ENCODE measurements at places on chromosomes 6 and 20.

- no peak for DNase-seq
These were observed 329.7 kb downstream of the CD83 start for GRCh38 chr6:14447240-14447639.

DNA sequence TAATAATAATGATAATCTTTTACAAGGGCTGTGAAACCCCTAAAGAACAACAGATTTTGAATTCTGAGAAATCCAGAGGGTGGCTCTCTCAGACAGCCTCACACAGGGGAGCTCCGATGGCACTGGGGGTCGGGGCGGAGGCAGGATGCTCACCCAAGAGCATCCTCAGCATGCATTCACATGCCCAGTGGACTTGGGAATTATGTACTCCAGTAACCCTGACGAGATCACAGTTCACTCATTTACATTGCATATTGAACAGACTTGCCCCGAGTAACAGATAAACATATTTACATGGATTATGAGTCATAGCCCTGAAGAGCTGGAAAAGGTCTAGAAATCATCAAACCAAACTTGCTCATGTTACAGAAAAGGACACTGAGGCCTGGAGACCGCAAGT, 482.7 kb upstream of the JARID2 start:
- DNase-seq = no peak

DNA sequence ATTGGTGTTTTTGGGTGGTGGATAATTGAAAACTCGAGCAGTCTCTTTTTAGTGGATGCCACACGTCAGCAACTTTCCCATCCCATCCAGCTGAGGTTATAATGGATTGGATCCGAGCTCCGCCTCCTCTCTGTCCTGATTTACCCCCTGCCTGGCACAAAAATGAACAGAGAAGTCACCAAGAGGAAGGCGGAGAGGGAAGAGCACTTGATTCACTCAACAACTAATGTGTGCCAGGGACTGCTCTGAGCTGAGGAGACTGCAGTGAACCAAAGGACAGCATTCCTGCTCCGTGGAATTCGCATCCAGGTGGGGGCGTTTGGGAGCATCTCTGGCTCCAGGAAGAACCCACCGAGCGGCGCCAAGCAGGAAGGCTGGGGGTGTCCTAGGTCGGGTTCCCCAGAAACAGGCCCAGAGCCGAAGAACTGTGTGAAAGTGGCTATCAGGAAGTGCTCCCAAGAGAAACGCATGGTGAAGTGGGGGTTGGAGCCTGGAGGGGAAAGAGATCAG, 95.8 kb upstream of the NAA20 start:
- no peak for DNase-seq

GRCh38 chr6:142686507-142686887, 258.5 kb downstream of the HIVEP2 start:
- no peak for DNase-seq

- DNase-seq = no peak
These were observed 84.0 kb upstream of the ZNF217 start for GRCh38 chr20:53677447-53678314.

DNA sequence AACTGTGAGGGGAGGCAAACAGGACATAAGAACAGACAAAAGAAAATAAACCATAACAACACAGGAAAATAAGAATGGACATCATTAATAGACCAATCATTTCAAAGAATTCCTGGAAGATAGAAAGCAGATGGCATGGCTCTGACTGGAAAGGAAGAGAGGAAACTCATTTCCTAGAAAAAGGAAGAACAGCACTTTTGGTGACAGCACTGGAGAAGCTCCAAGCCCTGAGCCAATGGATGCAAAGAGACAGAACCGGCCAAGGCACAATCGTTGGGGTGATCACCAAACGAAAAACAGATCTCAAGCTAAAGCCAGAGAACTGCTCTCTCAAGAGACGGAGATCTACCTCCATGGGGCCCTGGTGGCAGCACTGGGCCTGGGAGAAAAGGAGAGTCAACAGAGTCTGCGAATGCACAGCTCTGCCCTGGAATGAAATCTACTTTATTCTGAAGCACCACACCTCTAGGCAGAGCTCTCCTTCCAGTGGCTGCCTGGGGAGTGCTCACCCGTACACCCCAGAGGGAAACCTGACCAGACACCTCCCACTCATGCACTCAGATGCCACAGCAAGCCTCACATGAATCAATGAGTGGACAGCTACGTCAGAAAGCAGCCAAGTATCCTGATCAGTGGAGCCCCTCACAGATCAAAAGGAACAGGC, 24.2 kb downstream of the KIAA0319 start:
- DNase-seq = no peak

GRCh38 chr6:6841571-6841970, 253.1 kb downstream of the LY86 start:
- DNase-seq = no peak

GRCh38 chr6:144390886-144391285, 105.8 kb downstream of the UTRN start:
- no peak for DNase-seq

DNA sequence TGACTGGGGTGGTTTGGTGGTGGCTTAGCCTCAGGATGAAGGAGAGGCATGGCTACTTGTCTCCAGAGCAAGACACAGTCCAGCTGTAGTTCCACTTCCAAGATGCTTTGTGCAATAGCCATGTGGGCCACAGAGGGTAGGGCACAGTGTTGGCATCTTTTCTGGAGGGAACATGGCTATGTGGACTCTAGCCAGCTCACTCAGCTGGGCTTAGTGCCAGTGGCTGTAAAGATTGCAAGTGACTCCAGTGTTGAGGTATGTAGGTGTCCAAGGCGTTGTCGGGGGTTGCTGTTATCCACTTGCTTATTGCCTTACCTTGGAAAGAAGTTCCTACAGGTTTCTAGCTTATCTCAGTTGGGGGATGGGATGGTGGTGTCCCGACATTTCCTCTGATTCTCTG, 233.4 kb downstream of the CD109 start:
- DNase-seq = no peak

GRCh38 chr20:62063981-62064769, 1.5 kb downstream of the TAF4 start:
- peak; percentile 72 for DNase-seq

DNA sequence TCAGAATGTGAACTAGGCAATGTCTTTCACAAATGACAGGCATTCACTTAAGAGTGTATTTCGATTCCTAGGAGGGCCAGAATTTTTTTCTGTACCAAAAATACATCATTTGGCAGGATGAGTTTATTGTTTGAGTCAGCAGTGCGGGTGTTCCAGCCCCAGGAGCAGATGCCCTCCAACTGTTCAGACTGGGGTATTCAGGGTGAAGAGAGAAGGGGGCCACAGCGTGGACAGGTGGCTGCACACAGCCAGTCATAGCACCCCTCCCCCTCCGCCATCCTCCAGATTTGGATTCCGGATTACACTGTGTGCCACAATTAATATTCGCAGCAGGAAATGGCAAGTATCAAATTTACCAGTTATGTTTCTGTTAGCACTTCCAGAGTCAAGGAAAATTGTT, 38.6 kb downstream of the RIPOR2 start:
- DNase-seq = no peak

DNA sequence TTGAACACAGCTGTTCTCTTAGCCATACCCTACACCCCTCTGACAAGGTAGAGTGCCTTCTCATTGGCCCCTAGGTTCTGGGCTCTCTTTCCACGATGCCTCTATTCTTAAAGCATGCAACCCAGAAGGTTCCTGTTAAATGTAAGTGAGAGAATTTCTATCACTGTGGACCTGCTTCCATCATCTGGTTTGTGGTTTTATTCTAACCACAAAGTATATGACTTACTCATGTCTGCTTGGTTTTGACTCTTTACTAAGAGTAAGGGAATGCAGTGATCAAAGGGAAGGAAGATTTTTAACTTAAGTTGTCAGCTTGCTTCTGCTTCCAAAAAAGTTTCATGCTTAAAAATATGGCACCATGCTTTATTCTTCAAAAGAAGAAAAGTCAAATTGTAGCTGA, 80.2 kb downstream of the ANKEF1 start:
- DNase-seq = no peak

GRCh38 chr20:6599876-6600735, 167.4 kb upstream of the BMP2 start:
- no peak for DNase-seq

GRCh38 chr6:106510090-106510970, 119.0 kb downstream of the RTN4IP1 start:
- peak; percentile 68 for DNase-seq

DNA sequence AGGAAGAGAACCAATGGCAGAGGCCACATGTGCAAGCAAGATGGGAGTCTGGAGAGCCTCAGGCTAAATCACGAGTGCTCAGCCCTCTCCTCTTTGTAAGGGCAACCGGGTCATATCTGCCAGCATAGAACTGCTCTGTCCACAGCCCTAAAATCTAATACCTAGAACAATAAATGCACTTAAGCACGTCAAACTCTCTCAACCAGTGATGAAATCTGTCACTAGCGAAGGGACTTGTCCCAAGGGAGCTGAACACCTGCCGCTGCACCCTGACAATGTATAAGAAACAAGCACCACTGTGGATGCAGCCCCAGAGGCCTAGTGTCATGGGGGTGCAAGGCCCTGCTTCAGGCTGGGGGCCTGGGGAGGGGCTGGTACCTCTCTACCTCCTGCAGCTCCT, 82.5 kb downstream of the PRL start:
- no peak for DNase-seq

DNA sequence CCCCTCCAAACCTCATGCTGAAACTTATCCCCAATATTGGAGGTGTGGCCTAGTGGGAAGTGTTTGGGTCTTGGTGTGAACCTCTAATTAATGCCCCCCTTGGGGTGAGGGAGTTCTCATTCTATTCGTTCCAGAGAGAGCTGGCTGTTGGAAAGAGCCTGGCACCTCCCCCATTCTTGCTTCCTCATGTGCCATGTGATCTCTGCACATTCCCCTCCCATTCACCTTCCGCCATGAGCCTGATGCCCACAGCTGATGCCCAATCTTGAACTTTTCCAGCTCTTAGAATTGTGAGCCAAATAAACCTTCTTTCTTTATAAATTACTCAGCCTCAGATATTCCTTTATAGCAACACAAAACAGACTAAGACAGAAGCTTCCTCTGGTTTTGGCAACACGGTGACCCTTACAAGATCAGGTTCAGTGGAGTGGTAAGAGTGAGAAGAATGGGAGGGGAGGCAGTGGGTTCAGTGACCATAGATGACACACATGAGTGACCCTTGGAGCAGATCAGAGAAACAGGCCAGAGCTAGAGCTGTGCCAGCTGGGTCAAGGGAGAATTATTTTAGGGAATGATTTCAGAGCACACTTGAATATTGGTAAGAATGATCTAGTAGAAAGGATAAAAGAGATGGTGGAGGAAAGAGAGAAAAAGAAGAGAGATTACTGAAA, 176.4 kb downstream of the LY86 start:
- DNase-seq = no peak

DNA sequence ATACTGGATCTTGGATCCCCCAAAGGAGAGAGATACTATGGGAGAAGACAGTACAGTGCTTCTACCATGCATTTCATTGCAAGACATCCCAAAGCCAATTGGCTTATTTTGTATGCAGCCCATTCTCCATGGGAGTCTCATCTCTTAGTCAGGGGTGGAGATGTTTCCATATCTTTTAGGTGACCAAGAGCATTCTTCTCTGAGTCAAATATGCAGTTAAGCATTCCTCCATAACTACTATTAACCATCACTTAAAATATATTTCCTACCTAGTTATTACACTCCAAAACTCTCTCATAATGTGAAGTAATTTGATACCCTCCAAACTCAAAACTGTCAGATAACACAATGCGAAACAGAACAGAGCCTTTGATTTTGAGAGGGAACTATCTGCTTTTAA, 542.6 kb downstream of the HDGFL1 start:
- no peak for DNase-seq

DNA sequence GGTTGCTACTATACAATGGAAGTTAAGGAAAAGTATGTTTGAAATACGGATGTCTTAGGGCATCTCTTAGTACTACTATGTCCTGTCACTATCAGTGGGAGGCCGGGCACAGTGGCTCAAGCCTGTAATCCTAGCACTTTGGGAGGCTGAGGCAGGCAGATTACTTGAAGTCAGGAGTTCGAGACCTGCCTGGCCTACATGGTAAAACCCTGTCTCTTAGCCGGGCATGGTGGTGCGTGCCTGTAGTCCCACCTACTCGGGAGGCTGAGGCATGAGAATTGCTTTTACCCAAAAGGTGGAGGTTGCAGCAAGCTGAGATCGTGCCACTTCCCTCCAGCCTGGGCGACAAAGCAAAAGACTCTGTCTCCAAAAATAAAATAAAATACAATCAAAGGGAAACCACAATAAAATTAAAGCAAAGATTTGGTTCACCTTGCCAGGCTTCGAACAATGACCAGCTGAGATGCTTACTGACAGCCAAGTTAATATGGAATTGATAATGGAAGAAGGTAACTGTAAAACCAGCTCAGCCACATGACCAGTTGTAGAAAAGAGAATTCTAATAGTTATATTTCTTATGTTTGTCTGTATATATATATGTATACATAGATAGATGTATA, 6.5 kb downstream of the CD24 start:
- no peak for DNase-seq

DNA sequence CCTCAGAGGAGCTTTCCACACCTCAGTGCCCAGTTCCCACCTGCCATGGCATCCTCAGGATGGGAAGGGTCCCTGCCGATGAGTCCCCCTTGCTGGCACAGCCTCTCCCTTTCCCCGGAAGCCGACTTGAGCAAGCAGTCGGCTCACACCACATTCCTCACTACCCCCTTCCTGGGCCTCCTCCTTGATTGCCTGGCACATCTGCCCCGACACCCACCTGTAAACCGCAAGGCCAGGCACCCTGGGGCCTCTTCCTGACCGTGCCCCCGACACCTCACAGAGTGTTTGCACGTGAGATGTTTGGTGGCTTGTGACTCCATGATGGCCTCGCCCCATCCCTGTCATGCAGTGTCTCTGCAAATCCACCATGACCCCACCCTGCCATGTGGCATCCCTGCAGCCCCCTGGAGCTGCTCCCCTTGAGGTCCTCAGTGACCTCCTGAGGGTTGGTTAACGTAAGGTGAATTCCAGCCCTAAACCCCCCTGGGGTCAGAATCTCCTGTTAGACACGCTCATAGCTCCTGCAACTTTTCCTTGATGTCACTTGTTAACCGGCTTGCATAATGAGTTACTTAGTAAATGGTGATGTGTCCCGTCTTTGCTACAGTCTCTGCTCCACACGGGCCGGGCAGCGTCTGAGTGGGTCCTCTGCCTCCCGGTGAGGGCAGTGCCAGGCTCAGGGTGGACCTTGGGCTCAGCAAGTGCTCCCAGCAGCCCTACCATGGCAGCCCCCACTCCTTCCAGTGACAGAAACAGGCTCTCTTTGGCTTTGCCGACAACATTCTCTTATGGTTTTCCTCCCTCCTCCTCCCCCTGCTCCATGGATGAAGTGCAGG, 115.9 kb upstream of the FRMD1 start:
- DNase-seq = peak; percentile 14

DNA sequence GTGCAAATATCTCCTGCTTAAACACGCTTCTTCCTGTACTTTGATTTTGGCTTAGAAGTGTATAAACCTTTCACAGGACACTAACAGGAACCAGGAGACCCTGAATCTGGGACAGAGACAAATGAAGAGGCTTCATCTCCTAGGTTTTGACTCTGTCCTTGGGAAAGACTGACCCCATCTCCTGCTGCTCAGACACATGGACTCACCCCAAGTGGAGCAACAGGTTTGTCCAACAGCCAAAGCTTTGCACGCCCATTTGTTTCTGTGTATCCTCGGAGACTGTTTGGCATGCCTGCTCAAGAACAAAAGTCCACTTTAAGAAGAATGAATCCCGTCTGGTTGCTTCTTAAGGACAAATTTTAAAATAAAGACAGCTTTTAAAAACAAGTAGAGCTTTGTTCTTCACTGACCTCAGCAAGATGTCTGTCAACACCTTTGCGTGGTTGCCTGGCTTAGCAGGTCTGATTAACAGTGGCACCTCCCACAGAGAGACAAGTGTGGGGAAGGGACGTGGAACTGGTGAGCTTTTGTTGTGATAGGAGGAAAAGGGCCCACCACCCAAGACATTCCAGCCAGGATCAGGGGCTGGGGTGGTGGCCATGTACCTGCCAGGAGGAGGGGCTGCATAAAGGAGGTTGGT, 202.6 kb downstream of the SOD2 start:
- DNase-seq = no peak

Data from SK-N-SH (cell line).